ENCODE measurements at places on chromosomes 3 and 15.

DNA sequence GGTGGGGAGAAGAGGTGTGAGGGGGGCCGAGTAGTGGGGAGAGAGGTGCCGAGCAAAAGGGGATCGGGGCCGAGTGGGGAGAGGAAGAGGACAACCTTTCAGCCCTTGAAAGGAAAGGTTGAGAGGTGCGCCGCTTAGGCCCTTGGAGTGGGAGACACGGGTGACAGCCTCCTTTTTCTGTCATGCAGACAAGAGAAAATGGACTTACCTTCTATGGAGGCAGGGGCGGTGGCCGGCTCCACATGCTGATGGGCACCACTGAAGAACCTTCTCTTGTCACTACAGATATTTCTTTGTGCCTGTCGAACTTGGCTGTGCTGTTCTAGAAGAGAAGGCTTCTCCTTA, 421 bp downstream of the KLHL18 start:
- no peak for DNase-seq

DNA sequence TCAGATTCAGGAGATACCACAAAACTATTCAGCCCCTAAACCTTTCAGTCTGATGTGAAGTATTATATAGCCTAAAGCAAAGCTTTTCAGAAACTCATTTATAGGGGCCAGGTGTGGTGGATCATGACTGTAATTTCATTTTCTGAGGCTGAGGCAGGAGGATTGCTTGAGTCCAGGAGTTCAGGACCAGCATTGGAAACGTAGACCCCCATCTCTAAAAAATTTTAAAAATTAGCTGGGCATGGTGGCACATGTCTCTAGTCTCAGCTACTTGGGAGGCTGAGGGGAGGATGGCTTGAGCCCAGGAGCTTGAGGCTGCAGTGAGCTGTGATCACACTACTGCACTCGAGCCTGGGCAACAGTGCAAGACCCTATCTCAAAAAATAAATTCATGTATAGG, 60.0 kb downstream of the TMOD3 start:
- DNase-seq: no peak

DNA sequence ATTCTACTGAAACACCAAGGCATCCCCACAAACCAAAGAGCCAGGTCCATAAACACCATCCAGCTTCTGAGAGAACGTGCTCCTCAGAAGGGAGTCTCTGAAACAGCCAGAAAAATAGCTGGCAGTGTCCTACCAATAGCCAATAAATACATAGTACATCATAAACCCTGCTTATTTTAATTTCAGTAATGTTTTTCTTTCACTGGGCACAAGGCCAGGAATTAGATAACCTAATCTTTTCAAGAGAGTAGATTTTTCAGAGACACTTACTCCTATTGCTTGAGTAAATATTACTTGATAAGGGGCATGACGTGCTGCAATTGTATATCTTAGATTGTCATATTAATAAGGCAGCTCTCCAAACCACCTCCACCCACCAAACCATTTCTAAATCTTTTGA, 22.7 kb downstream of the GADL1 start:
- no peak for DNase-seq

GRCh38 chr15:99450896-99451358, 114.9 kb upstream of the MEF2A start:
- DNase-seq: no peak

DNA sequence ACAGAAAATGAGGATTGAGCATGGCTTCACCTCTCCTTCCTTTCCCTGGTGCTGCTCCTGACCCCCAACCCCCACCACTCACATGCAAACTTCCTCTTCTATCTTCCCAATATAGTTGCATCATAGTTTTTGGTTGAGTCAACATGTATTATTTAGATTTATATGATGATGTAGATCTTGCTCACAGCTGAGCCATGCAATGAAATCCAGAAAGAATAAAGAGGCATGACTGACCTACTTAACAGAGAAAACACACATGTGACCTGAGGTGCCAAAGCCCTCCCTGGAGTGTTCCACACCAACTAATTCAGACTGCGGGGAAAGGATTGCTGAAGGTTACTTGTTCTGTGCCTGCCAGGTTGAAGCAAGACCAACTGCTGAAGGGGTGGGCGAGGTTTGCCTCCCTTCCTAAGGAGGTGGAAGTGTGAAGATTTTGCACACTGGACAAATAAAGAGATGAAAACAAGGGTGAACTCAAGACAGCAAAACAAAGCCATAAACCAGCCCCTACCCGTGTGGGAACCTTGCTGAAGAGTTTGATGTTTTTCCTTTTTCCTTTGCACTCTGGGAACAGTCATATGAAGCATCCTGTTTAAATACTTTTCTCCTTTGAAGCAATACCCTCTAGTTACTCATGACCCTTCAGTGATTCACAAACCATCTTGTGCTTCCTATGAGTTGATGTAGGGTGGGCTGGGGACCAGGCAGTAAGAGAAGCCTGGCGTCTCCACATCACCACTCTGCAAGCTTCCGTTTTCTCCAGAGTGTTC, 155.2 kb upstream of the UBE2E1 start:
- no peak for DNase-seq

GRCh38 chr3:182238126-182238525, 526.4 kb downstream of the SOX2 start:
- no peak for DNase-seq

GRCh38 chr15:80967451-80967850, 22.2 kb downstream of the MESD start:
- no peak for DNase-seq

GRCh38 chr3:87269723-87270122, 6.7 kb downstream of the POU1F1 start:
- DNase-seq: no peak

GRCh38 chr3:707041-707440, 385.8 kb upstream of the CNTN6 start:
- no peak for DNase-seq

DNA sequence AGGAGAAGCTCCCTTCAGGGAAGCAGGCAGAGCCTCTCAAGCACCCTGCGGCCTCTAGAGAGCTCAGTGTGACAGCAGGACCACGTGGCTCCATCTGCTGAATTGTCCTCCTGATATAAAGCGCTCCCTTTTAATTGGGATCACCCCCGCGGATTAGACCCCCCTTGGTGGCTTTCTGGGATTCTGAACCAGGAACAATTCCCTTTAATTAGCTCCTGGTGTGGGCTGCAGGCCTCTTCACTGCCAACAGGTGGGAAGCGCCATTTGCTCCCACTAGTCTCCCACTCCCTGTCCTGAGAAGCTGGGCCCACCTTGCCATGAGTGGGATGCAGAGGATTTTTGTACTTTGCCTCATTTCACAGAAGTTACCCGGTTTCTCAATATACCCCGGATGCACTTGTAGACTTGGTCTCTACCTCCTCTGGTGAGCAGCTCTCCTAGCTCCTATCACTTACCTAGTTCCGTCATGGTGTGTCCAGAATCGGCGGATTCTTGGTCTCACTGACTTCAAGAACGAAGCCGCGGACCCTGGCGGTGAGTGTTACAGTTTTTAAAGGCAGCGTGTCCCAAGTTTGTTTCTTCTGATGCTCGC, 592 bp downstream of the PGPEP1L start:
- no peak for DNase-seq

GRCh38 chr3:193932576-193932975, 203.4 kb upstream of the HES1 start:
- no peak for DNase-seq

DNA sequence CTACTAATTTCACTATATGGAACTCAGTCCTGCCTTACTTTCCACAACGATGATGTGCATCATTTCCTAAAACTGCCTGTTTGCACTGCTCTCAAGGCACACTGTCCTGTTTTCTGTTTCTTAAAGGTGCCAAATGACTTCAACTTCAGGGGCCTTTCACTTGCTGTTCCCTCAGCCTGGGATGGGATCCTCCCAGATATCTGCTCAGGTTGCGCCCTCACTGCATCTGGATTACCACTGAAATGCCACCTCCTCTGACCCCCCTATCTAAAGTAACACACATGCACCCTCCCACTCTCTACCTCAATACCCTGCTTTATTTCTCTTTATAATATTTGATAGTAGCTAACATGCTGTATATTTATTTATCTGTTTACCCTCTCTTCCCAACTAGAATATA, 123.8 kb upstream of the CMC1 start:
- no peak for DNase-seq

- no peak for DNase-seq
Observed at GRCh38 chr15:64193971-64194370, 31.1 kb upstream of the PPIB start.

GRCh38 chr3:10601151-10601856, 95.9 kb upstream of the ATP2B2 start:
- DNase-seq: no peak

DNA sequence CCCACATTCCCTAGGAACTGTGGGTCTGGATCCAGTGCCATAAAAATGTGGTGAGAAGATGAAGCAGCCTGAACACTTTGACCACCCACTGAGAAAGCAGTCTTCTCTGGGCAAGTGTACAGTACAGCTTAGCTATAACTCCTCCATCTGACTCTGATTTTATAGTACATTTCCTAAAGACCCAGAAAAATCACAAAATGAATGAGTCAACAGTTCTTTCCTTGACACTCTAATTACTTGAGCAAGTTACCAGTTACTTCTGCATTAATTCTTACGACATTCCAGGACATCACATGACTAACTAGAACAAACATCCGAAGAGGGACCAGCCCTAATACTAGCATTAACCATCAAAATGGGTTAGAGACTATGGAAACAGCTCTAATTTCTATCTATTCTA, 148.1 kb upstream of the PEX5L start:
- DNase-seq: no peak

DNA sequence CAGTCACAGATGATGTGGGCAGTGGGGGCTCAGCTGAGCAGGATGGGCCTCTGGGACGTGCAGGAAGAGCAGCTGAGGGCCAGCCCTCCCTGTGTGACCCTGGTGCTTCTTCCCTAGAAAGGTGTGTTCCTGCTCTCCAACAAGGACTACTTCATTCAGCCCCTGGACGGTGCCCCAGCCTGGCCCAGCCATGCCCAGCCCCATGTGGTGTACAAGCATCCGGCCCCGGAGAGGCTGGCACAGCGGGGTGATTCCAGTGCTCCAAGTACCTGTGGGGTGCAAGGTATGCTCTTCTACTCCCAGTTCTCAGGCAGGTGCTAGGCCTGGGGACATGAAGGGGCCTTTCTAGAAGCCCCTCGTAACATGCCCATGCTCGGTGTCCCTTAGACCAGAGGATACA, 38.3 kb downstream of the SAXO2 start:
- no peak for DNase-seq

- DNase-seq: no peak
Observed at GRCh38 chr3:61964566-61964965, 403.2 kb downstream of the PTPRG start.

DNA sequence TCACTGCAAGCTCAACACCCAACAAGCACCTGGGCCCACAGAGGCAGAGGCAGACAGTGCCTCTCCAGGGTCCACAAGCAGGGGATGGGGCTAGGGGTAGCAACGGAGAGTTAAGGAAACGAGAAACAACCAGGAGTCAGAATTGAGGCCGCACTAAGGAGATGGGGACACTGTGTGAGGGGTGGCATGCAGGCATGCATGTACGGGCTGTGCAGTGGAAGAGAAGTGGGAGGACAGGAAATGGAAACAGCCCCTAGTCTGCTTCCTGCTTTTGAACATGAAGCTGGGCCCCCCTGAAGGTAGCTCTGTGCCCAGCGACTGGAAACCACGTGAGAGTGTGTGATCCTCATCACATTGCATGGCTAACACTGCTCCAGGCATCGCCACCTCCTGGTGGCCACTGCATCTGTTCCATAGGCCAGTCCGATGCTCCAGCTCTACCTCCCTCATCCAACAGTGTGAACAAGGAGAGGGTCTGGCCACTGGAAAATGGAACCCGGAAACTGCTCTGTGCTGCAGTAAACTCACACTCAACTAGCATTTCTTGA, 44.0 kb downstream of the XXYLT1 start:
- no peak for DNase-seq

GRCh38 chr3:115325539-115325938, 178.5 kb upstream of the ZBTB20 start:
- DNase-seq: no peak

- no peak for DNase-seq
Observed at GRCh38 chr3:36813305-36813704, 49.0 kb upstream of the DCLK3 start.

DNA sequence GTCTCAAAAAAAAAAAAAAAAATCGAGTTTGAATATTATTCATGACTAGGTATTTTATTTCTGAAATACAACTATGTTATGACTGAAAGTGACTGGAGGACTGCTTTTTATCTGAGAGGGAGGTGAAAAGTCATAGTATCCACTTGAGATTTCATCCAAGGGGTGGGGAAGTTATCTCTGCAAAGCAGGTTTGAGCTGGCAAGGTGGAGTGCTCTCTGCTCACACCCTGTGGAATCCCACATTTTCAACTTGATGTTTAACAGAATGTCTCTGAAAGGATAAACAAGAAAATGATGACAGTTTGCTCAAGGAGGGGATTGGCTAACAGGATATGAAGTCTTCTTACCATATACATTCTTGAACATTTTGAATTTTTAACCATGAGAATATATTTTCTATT, 27.3 kb upstream of the SEC62 start:
- DNase-seq: no peak

- no peak for DNase-seq
Observed at GRCh38 chr3:52153389-52154096, 680 bp downstream of the POC1A start.
